IPS-NIHi11 (cell line): ENCODE measurements at places on chromosomes 5 and 9.

GRCh38 chr5:158471535-158471924 is 612.6 kb upstream of the CLINT1 start:
- no peak for DNase-seq

DNA sequence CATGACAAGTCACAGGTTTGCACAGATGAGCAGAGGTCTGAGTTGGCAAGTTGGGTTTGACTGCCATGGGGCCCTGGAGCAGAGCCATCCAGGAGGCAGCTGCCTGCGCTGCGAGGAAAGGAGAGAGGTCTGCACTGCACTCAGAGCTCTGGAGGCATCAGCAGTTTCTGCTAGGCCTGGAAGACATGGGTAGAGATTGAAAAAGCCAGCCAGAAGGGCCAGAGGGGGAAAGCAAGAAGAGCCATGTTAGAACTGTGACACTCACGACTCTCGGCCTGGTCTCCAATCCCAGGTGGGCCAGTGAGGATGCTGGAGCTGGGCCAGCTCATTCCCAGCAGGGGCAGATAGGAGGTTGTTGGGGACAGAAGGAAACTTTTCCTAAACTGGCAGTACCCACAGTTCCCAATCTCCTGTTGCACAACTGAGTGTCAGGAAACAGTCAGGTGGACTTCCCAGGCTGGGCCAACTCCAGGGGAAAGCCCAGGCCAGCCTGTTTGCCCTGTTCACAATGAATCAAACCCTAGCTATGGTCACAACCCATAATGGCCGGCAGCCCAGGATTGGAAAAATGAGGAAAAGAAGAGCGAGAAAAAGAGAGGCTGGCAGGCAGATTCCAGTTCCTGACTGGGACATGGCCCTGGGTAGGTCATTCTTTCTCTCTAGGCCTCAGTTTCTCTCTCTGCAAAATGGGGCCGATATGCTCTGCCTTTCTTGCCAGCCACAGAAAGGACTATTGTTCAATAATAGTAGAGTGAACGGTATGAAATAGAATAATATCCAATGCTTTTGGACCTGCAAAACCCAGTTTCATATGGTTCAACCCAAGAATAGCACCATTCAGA is 7.8 kb upstream of the ORM1 start:
- DNase-seq, result no peak

- no peak for DNase-seq
Measured at GRCh38 chr5:60453186-60453976, 246.6 kb downstream of the DEPDC1B start.

- no peak for DNase-seq
Measured at GRCh38 chr9:75033791-75034473, 5.8 kb upstream of the CARNMT1 start.

- no peak for DNase-seq
Measured at GRCh38 chr5:123881759-123882244, 369.8 kb downstream of the CSNK1G3 start.
